ENCODE measurements at places on chromosomes 3 and 15. TPM values are rescaled to one million over a fixed set of nuclear protein-coding genes. Genes with fewer than 3 reads are reported as not detected.

Gene CMTM8
- 6.4 TPM for total RNA-seq

Gene FGD5
- total RNA-seq: not detected

Gene CCDC54
- total RNA-seq: not detected

Gene GRAMD2A
- total RNA-seq: not detected

Gene PRICKLE2
- total RNA-seq: not detected

Gene NPAP1
- not detected for total RNA-seq

Gene PCLAF
- 109 TPM for total RNA-seq

Gene CHST13
- total RNA-seq: not detected

Gene ABHD17C
- 5.4 TPM for total RNA-seq

Gene SH2D7
- not detected for total RNA-seq

Gene C3orf52
- total RNA-seq: 2.0 TPM

Gene RTP3
- not detected for total RNA-seq

Gene MUC4
- 0.31 TPM for total RNA-seq

Gene IL17RD
- not detected for total RNA-seq

Gene RASL12
- not detected for total RNA-seq

Gene GAP43
- not detected for total RNA-seq

Gene GPR171
- total RNA-seq: 101 TPM

Gene TERC
- 29.0 TPM for total RNA-seq

Gene KNG1
- not detected for total RNA-seq

Gene APBA2
- total RNA-seq: 32.0 TPM

Gene PAQR5
- not detected for total RNA-seq

Gene GPR62
- total RNA-seq: not detected
